A549 (cell line): ENCODE measurements at places on chromosomes 3 and 15. TPM values are rescaled to one million over a fixed set of nuclear protein-coding genes. Genes with fewer than 3 reads are reported as not detected.

Gene CISH
- polyA plus RNA-seq, result 0.42 to 0.68 TPM (median 0.67 TPM) in 3 replicates

DNA sequence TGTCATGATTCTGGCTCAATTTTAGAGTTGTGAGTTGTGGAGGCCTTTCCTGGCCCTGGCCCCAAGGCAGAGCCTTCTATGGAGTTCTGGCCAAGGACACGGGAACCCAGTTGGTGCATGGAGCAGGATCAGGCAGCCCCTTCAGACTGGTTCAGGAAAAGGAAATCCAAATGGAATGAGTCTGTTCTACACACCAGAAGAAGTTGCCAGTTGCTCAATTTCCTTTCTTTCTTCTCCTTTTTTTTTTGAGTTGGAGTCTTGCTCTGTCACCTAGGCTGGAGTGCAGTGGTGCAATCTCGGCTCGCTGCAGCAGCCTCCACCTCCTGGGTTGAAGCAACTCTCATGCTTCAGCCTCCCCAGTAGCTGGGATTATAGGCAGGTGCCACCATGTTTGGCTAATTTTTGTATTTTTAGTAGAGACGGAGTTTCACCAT, 28.9 kb upstream of the BHLHE40 start:
- DNase-seq, result no peak

Gene CEP19
- 3.6 to 4.5 TPM (median 4.2 TPM) in 3 replicates for polyA plus RNA-seq

Gene GFM1
- polyA plus RNA-seq, result 47.0 to 50.9 TPM (median 48.8 TPM) in 3 replicates

Gene RTP3
- not detected in 3 replicates for polyA plus RNA-seq

Gene RHOV
- polyA plus RNA-seq, result 4.9 to 7.6 TPM (median 6.9 TPM) in 3 replicates

GRCh38 chr15:82808634-82809041, 790 bp upstream of the WHAMM start:
- DNase-seq, result no peak

Gene BAHD1
- 10.1 to 11.1 TPM (median 10.9 TPM) in 3 replicates for polyA plus RNA-seq

Gene LMAN1L
- not detected in 3 replicates for polyA plus RNA-seq

DNA sequence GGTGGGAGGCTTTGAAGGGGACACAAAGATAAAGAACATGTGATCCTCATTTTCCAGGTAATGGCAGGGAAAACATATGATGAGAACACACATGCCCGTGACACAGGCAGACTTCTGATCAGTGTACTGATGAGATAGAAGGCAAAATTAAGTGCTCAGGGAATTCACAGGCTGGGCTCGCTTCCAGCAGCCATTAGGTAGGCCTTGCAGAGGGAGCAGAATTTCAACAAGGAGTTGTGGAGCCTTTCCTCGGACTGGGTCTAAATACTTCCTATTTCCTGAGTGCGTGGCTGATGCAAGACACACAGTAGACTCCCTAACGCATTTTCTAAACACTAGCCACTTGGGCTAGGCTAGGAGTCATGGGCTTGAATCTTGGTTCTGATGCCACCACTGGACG, 74.0 kb upstream of the ETV5 start:
- DNase-seq, result no peak

Gene LOXL1
- 0.29 to 0.62 TPM (median 0.44 TPM) in 3 replicates for polyA plus RNA-seq

DNA sequence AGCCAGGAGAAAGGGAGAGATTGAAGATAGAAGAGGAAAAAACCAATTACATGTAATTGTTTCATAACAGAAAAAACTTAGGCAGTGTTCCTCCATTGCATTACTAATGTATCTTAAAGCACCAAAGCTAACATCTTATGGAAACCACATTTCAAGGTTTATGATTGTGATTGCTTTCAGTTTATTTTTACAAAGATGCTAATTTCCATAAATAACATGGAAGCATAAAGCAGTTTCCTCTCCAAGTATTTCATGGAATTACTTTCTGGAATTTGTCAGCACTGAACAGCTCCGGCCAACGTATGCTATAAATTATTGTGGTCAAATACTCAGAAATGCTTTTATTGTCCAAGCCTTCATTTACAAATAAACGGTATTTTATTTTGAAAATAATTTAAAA, 11.6 kb downstream of the ADAMTSL3 start:
- no peak for DNase-seq

DNA sequence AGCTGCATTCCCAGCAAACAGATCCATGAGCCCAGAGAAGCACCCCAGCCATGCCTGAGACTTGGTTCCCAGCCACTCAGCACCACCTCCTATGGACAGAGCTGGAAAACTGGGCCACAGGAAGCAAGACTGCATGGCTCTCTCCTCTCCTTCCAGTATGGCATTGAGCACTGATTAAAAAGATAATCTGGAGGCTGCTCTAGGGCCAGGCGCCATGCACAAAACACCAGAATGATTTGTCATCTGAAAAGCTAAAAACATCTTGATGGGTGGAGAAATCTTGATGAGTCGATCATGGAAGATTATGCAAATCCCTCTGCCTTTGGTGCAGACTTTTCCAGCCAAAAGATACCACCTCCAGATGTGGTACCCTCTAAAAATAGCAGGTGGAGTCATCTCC, 62.7 kb upstream of the MRPS22 start:
- no peak for DNase-seq

Gene CPLX3
- not detected in 3 replicates for polyA plus RNA-seq
